ENCODE measurements at places on chromosomes 2 and 18. TPM values are rescaled to one million over a fixed set of nuclear protein-coding genes. Genes with fewer than 3 reads are reported as not detected.

DNA sequence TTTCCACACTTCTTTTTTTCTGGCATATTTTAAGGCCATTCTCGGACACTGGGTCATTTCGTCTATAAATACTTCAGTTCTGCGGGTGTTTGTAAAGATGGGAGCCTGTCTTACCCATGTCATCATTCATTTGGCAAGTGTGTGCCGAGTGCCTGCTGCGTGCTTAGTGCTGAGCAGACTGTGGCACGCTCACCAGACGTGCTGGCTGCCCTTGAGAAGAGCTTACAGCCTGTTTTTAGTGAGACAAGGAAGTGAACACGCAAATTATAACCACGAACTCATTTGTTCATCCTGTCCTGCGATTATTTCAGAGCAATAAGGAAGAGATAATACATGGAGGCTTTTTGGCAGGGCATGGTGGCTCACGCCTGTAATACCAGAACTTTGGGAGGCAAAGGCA, 10.4 kb upstream of the STON1 start:
- DNase-seq: no peak

GRCh38 chr2:126793885-126794613, 104.6 kb upstream of the TEX51 start:
- no peak for DNase-seq

GRCh38 chr2:190413421-190413820, 5.3 kb downstream of the MFSD6 start:
- DNase-seq: no peak

GRCh38 chr2:111984213-111984604, 70.9 kb upstream of the TMEM87B start:
- no peak for DNase-seq

DNA sequence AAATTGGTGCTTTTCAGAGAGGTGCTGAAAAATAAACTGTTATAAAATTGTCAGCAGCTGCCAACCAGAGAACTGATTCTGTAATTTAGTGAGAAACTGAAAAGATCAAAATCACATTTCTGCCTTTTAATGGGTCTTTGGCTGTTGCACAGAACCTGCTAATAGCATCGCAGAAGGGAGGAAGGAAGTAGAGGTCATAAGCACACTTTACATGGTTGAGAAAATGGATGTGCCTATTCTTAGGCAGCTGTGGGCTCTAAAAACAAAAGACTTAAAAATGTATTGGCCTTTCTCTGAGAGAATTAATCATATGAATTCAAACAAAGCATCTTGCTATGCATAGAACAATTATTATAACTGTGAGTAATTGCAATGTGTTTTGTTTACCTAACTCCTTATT, 1186.9 kb downstream of the DSC3 start:
- DNase-seq: no peak

- no peak for DNase-seq
Measured at GRCh38 chr18:3037423-3037915, 24.5 kb upstream of the LPIN2 start.

Gene DSC2
- 36.4 TPM for polyA plus RNA-seq

Gene HSPE1
- 298 TPM for polyA plus RNA-seq

GRCh38 chr18:21330122-21330701, 88.2 kb downstream of the GREB1L start:
- no peak for DNase-seq

All from renal cortex interstitium (tissue), 15 donors.